Posterior vena cava (tissue), 2 donors: ENCODE measurements at places on chromosomes 4 and X.

DNA sequence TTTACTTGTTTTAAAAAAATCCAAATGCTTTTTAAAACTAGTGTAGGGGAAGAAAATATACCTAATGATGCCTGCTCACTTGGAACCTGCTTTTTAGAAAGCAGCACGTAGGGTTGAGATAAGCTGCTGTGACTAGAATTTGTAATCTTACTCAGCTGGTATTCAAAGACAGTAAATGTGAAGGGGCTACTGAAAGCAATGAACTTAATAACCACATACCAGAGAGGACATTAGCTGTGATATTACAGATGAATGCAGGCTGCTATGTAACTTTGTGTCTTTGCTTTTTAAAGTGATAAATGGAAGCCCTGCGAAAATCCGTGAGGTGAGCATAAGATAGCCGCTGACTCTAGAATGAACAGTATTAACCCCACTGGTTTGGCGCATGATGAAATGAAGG, 124.1 kb downstream of the TRIML1 start:
- no peak for DNase-seq

DNA sequence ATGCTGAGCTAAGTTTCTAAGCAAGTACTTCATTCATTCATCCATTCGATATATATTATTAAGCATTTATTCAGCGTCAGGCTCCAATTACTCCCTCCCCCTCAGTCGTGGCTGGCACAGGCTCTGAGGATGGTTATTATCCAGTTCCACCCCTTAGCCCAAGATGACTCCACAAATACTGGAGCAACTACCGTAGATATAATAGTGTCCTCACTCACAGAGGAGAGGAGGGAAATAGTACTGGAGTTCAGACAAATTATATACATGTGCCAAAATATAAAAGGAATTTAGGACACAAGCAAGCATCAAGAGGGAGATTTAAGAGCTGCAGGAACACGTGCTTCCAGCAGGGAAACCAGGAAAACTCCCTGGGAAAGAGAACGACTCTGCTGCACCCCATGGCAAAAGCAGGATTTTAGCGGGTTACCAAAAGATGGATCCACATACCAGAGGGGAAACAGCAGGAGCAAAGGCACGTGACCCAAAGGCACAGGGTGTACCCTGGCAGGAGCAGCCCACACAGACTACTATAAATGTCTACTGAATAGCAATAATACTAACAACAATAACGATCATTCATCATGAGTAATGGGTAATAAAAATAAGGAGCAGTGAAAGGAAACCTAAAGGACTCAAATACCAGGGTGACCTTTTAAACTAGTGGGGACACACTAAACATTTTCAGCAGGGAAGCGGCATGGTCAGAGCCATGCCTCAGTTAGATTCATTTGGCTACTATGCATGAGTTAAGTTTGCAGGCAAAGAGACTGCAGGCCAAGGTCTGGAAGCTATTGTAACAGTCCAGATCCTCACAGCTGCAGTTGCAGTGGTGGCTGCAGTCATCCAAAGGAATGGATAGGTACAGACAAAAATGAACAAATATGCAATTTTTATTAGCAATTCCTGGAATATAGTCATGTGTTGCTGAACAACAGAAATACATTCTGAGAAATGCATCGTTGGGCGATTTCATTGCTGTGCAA, 153.7 kb downstream of the APBB2 start:
- no peak for DNase-seq

GRCh38 chr4:8188085-8188484, 11.0 kb upstream of the SH3TC1 start:
- DNase-seq = no peak

DNA sequence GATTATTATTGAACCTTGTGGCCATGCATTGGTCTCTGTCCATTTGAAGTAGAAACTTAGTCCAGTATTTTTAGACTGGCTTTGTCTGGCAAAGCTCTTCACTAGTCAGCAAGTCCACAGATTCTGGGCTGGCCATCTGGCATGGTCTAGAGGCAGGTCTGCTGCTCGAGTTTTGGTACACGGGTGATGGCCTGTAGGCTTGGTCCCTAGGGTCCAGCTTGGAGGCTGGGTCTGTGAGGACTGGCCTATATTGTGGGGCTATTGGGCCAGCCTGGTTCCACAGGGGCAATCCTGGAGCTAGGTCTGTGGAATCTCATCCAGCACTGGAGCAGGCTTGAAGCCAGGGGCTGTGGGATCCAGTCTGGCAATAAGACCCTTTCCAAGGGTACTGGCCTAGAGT, 607.6 kb upstream of the KLHL4 start:
- no peak for DNase-seq

GRCh38 chrX:107678957-107679740, 50.8 kb downstream of the PRPS1 start:
- DNase-seq = peak; percentile 94

- DNase-seq = no peak
These were observed 56.3 kb downstream of the SHROOM2 start for GRCh38 chrX:9842541-9842940.

DNA sequence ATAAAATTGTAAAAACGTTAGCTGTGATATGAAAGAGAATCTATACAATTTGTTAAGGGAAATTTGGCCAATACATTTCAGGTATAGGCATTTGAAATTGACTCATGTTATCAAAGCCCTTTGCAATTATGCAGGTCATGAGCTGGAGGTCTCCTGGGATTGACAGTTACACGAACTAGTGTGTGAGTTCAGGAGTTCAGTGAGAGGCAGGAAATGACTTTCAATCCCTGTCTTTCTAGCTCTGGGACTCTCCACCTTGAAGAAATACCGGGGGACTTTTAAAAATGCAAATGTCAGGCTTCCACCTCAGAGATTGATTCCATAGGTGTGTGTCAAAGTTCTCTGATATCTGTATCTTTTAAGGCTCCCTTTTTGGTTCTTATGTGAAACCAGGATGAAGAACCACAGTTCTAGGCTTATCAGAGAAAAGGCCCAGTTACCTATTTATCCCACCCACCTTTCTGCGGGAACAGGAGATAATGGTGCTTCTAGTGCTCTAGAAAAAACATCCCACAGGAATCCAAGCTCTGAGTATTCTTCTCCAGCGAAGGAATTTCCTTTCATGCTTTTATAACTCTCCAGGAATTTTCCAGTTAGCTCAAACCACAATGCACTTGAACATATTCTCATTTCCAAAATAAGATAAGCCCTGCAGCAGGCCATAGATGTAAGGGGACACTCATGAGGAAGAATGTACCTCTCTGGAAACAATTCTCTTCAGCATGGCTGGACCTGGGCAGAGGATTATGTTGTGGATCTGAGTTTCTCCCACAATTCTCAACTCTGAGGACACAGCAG, 501.0 kb downstream of the IDS start:
- DNase-seq = no peak

DNA sequence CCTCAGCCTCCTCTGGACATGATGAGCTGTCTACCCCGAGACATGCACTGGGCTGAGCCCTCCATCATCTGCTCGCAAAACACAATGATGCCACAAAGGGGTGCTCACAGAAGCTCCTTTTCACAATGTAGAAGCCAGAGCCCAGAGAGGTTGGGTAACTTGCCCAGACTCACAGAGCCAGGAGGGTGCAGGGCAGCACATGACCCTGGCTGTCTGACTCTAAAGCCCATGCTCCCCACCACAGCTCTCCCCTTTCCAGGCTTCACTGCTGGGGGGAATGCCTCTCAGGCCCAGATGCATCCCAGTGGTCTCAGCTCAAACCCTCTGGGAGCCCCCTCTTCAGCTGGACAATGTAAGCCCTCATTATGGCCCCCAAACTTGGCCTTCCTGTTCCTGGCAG, 98.4 kb upstream of the AFAP1 start:
- DNase-seq = no peak

GRCh38 chrX:71098302-71098701, 2.7 kb downstream of the FOXO4 start:
- no peak for DNase-seq

- no peak for DNase-seq
These were observed 2.1 kb upstream of the ETDC start for GRCh38 chrX:135307171-135307570.

DNA sequence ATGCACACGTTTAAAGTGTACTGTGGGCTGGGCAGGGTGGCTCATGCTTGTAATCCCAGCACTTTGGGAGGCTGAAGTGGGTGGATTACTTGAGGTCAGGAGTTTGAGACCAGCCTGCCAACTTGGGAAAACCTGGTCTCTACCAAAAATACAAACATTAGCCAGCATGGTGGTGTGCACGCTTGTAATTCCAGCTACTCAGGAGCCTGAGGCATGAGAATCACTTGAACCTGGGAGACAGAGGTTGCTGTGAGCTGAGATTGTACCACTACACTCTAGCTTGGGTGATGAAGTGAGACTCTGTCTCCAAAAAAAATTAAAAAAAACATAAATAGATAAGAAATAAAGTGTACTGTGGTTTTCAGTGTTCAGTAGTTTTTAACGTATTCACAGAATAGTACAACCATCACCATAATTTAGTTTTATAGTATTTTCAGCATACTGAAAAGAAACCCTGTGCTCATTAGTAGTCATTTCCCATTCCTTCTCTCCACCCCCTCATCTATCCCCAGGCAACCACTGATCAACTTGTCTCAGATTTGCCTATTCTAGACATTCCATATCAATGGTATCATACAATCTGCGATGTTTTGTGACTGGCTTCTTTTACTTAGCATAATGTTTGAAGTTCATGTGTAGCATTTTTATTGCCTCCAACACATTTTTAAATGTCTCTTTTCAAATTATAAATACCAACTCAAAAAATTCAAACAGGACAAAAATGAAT, 19.1 kb downstream of the SLAIN2 start:
- no peak for DNase-seq

- no peak for DNase-seq
These were observed 108.6 kb downstream of the SMIM20 start for GRCh38 chr4:26022346-26023202.

DNA sequence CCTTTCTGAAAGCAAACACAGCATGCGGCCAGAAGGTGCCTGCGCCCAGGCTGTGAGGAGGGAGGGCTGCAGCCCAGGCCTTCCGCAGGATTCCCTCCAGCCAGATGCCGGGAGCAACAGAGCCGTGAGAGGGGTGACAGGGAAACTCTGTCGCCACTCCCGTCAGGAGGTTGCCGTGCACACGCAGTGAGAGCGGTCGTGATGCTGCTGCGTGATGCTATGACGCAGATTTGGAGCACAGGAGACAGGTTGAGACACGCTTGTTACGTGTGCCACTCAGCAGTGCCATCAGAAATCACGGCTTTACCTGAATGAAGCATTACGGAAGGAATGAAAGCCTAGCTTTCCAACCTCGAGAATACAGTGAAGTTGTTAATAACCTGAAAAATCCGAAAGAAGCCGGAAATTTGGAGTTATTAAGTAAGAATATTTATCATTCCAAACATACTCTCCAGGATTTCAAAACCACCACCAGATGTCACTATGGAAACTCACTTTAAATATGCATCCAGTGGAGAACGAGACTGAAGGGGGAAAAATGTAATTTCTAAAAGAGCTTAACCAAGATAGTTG, 54.4 kb downstream of the FAT1 start:
- no peak for DNase-seq

DNA sequence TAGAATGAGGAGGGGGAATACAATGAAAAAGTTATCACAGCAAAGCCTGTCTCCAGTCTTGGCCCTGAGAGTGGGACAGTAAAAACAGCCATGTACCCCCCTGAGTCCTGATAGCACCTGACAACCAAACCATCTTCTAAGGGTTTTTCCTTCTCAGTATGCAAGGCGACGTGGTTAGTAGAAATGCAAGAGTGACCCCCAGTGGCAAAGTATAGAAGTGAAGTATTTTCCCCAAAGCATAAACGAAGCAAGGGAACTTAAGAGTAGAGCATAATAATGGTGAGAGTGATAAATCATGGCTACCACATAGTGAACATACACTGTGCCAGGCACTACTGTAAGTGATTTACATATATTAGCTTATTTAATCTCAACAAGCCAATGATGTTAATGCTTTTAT, 52.8 kb downstream of the FAM47C start:
- no peak for DNase-seq

- no peak for DNase-seq
These were observed 27.6 kb upstream of the MSX1 start for GRCh38 chr4:4831825-4832224.

GRCh38 chrX:124208660-124209059, 123.8 kb upstream of the TEX13D start:
- no peak for DNase-seq

DNA sequence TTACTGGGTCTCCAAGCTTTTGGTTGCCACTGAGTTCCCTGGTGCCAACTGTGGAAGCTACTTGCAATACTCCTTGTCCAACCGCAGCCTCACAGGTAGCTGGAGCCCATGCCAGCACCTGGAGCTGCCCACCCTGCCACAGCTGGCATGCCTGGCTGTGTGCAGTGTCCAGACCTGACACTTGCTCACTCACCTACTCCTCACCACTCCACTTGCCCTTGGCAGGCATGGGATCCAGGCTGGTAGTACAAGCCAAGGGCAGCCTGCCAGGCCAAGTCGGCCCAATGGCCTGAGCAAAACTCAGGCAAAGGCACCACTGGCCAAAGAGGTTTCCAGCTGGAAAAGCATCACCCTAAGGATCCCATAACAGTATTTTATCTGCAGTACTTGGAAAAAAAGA, 246.3 kb downstream of the PDGFC start:
- peak; percentile 76 for DNase-seq

GRCh38 chr4:73520821-73521220, 39.3 kb downstream of the AFM start:
- no peak for DNase-seq

- no peak for DNase-seq
These were observed 298.6 kb upstream of the LDB2 start for GRCh38 chr4:17197070-17197469.

- DNase-seq = no peak
These were observed 2.0 kb upstream of the ATRX start for GRCh38 chrX:77788050-77788449.

DNA sequence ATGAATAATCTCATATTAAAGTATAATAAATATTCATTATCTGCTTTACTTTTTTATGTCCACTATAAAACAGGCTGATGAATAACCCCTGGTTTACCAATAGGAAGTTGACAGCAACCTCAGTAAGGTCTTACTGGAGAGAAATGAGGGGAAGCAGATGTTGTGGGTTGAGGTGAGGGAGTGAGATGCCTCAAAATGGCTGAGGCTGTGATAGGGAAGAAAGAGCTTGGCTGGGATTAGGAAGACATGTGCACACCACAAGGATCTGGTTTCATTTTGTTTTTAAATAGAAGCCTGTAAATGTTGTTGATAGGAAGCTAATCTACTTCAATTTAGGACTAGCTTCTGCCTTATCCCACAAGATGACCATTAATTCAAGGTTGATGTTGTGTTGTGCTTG, 14.4 kb upstream of the CYBB start:
- no peak for DNase-seq

- no peak for DNase-seq
These were observed 66.1 kb downstream of the CCKAR start for GRCh38 chr4:26424153-26424552.

- DNase-seq = peak; percentile 50
These were observed 14.8 kb downstream of the HTRA3 start for GRCh38 chr4:8284391-8284790.
